ENCODE measurements at places on chromosomes 5 and 9. TPM values are rescaled to one million over a fixed set of nuclear protein-coding genes. Genes with fewer than 3 reads are reported as not detected.

- DNase-seq = no peak
Observed at GRCh38 chr9:68817079-68817875, 112.2 kb downstream of the PIP5K1B start.

Gene TMEM174
- total RNA-seq = not detected

Gene STKLD1
- 1.6 TPM for total RNA-seq

- DNase-seq = peak; percentile 37
Observed at GRCh38 chr9:98171176-98171925, 21.1 kb downstream of the CORO2A start.

GRCh38 chr5:108028412-108028811 lies 353.5 kb downstream of the FBXL17 start:
- DNase-seq = no peak

Gene PRUNE2
- total RNA-seq = 13.1 TPM
